T47D (cell line): ENCODE measurements at places on chromosomes 12 and 14.
A peak's percentile ranks its signal among the peaks of the same experiment; 100 is the strongest.

DNA sequence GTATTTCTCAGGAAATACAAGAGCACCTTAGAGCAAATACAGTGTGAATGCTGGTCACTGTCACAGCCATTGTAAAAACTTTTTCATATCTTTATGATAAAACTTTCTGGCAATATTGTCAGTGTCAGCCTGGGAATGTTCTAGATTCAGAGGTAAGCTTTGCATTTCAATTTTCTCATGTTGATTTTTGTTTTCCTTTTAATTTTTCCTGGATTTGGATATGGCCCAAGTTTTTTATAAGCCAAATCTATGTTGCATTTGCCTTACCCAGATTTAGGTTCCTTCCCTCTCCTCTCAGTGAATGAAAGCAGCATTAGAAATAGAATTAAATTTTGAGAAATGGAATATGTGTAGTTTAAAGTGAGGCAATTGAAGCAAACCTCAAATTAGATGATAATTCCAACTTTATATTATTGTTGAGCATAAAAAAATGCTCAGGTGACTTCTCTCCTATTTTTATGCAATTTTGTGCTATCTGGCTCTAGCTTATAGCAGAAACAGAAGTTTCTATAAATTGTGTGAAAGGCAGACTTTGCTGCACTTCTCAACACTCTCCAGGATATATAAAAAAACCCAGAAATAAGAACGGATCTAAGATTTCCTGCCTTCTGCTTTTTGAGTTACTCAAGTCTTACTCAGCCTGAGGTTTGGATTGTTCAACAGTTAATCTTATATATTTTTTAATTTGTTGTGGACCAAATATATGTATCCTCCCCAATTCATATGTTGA, 368.2 kb upstream of the PRICKLE1 start:
- DNase-seq, result no peak

DNA sequence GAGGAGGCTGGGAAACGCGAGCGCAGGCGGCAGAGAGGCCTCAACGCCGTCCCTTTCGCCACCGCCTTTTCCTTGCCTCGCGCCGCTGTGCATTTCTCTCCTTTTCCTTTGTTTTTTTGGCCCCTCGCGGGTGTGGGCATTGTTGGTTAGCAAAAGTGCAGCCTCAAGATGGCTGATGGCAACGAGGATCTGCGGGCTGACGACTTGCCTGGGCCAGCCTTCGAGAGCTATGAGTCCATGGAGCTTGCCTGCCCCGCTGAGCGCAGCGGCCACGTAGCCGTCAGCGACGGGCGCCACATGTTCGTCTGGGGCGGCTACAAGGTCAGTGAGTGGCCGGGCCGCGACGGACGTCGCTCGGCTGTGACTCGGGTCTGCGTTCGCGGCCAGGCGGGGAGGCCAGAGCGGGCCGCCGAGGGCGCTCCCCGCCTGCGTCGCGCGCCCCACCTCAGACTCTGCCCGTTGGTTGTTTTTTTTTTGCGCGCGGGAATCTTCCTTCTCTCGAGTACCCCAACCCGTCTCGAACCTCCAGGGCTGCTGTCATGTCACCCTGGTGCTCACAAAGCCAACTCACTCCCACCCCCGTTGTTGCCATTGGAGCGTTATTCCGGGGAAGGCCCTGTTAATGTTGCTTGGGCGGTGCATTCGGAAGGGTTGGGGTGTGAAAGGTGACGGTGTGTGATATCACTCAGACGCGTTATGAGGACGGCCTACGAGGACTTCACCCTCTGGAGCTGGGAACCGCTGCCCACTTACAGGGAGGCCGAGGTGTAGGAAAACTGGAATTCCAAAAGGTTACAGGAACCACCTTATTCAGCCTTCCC, 558 bp downstream of the KLHDC2 start:
- peak; percentile 60 for DNase-seq

- no peak for DNase-seq
These were observed 214.3 kb downstream of the DPF3 start for GRCh38 chr14:72679536-72680151.

GRCh38 chr14:75274050-75274898, 4.4 kb upstream of the FOS start:
- DNase-seq, result no peak

DNA sequence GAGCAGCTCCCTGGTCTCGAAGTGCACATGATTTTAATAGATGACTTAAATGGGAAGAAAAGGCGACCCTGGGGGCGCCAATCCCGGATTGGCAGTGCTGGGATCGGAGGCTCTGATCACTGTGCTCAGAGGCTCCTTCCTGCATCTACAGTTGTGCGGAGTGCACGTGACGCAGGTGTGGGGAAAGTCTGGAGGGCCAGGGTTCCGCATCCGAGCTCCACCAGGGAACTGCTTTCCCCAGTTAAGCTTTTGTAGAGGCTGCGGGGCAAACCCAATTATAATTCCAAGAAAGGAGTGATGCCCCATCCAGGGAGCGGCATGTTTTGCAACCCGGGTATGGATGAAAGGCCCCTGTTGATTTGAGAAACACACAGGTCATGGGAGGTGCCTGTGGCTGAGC, 36.5 kb downstream of the ELK3 start:
- DNase-seq, result no peak

GRCh38 chr14:81766321-81766915, 232.8 kb upstream of the SEL1L start:
- DNase-seq, result no peak
